Progenitor cell of endocrine pancreas (in vitro differentiated cells): ENCODE measurements at places on chromosomes 16 and 17. TPM values are rescaled to one million over a fixed set of nuclear protein-coding genes. Genes with fewer than 3 reads are reported as not detected.

WSCD1 gene
- total RNA-seq: 10.3 and 11.1 TPM in 2 replicates

MARVELD3 gene
- 32.3 and 33.7 TPM in 2 replicates for total RNA-seq

GRCh38 chr17:8016632-8017424 lies 14.4 kb downstream of the GUCY2D start:
- peak; percentile 41 for DNase-seq

- DNase-seq: peak; percentile 17
Observed at GRCh38 chr16:73350707-73351452, 303.0 kb upstream of the ZFHX3 start.

- DNase-seq: no peak
Observed at GRCh38 chr16:56634715-56635440, 2.4 kb downstream of the MT1M start.

DNA sequence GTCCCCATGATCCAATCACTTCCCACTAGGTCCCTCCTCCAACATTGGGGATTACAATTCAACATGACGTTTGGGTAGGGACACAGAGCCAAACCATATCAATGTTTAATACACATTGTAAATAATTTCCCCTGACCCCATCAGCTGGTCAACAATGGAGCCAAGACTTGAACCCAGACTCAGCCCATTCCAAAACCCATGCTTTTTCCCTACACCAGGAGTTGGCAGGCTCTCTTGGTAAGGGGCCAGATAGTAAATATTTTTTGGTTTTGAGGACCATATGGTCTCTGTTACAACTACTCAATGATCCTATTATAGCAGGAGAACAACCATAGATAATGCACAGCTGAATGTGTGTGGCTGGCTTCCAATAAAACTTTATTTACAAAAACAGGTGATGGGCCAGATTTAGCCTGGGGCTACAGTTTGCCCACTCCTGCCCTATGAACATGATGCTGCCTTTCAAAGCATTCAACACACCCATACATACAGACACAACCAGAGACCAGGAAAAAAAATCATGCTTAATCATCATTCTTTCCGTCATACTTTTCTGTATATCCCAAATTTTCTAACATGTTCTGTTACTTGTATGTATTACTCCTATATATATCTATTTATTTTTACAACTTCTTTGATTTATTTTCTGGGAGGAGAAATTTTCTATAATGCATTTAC lies 22.1 kb upstream of the MSI2 start:
- DNase-seq: no peak

DNA sequence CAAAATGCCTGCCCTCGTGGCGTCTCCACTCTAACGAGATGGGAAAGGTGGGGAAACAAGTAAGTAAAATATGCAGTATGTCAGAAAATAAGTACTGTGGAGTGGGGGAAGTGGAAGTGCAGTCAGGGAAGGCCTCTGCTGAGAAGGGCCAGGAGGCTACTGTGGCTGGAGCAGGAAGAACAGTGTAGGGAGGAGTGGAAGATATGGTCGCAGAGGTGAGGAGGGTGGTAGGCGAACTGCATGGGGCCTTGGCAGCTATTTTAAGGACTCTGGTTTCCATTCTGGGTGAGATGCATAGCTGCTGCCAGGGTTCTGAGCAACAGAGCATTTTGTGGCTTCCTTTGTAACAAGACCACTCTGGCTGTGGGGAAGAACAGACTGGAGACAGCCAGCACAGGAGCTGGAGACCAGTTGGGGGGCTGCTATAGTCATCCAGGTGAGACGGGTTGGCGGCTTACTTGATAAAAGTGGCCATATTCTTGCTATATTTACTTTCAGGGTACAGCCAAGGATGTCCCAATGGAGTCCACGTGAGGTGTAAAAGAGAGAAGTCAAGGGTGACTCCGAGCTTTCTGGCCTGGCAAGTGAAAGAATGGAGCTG lies 42.6 kb downstream of the CYTH1 start:
- DNase-seq: no peak

DNA sequence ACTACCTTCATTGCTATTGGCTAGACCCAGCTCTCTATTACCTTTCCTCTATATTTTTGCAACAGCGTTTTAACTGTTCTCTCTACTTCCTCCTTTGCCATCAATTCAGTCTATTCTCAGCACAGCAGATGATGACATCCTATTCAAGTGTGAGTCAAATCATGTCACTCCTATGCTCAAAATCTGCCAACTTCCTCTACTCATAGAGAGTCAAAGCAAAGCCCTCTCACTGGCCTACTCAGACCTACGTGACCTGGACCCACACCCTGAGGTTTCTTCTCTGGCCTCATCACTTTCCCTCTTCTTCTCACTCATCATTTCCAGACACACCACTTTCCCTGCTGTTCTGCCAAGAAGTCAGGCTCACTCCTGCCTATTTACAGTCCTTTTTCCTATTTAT lies 289.0 kb upstream of the AXIN2 start:
- DNase-seq: no peak

GRCh38 chr17:80225230-80225629 lies 5.0 kb downstream of the SLC26A11 start:
- no peak for DNase-seq
